ENCODE measurements at places on chromosomes 6 and 20.

- ATAC-seq = no peak
Measured at GRCh38 chr6:45597424-45597823, 219.7 kb upstream of the SUPT3H start.

DNA sequence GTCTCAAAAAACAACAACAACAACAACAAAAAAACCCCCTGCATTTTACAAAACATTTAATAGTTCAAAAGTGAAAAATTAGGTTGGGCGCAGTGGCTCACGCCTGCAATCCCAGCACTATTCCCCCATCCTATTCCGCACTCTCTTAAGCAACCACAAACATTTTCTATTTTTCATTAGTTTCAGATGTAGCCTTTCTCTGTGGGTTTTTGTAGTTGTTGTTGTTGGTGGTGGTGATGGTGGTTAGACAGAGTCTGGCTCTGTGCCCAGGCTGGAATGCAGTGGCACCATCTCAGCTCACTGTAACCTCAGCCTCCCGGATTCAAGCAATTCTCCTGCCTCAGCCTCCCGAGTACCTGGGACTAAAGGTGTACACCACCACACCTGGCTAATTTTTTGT, 6.4 kb upstream of the GMNN start:
- no peak for ATAC-seq

- ATAC-seq = no peak
Measured at GRCh38 chr6:169163411-169163901, 90.2 kb downstream of the THBS2 start.

GRCh38 chr6:31157513-31158139, at the start of gene CCHCR1:
CCHCR1 (minus strand) TSS chr6:31157802; CDS start chr6:31157600, 202 bp downstream.
- ATAC-seq = peak; percentile 32

DNA sequence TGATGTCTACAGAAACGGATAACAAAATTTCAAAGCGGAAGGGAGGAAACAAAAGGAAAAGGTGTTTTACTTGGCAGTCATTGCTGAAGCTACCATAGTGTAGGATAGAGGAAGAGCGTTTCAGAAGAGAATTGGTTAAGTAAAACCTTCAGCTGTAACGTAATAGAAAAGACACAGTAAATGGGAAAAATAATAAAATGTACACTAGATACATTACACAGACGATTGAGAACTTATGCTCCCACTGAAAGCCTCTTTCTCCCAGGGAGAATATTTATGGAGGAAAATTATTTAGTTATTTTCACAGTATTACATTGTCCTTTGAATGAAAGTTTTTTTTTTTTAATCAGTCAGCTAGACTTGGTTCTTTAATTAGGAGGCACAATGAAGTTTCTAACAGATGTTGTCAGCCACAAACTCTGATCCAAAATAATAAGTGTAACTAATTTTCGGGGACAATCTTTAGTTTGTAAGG, 90.7 kb upstream of the PRDM1 start:
- ATAC-seq = no peak

- no peak for ATAC-seq
Measured at GRCh38 chr20:59937150-59937549, 3.0 kb downstream of the PPP1R3D start.

- ATAC-seq = no peak
Measured at GRCh38 chr6:20652299-20653084, 118.2 kb downstream of the CDKAL1 start.
